T-helper 22 cell (primary cell): ENCODE measurements at places on chromosomes 11 and 22.
A peak's percentile ranks its signal among the peaks of the same experiment; 100 is the strongest.

DNA sequence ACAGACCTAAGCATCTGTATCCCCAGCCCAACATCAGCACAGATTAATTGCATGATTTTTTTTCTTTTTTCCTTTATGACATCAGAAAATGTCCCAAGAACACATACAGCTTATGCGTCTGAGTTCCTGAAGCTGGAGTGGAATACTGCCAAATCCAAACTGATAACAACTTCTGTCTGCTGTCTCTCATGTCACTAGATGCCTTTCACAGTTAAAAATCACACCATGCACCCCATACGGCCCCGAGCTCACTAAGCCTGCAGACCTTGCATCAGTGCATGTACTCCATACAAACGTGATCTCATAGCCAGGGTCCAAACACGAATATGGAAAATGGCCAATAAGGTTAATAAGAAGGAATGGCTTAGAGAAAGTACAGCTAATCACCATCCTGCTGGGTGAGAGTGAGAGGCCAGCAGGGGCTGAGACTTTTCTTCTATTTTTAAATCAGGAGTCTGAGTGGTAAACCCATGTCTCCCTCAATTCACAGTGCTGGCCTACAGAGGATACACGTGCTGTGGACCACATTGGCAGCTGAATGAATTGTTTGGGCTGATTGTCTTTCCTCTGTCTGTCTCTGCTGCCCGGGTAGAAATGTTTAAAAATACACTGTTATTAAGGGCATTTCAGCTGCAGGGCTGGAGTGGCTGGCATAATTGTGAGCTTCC is 350.6 kb upstream of the RAG2 start:
- no peak for DNase-seq

DNA sequence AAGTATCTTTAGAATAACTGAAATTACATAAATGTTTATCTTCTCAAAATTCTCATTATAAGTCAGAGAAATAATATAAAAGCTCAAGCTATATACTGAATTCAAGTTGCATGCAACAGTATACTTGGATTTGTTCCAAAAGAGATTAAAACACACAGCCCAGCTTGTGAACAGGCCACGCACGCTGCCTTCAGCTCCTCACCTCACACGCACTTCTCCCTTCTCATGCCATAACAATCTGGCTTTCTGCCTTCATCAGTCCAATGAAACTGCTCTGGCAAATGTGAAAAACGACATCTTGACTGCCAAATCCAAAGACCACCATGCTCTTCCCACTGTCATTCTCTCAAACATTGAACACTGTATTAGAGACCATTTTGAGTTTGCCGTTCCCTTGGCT is 22.1 kb downstream of the ATP6V1E1 start:
- no peak for DNase-seq

DNA sequence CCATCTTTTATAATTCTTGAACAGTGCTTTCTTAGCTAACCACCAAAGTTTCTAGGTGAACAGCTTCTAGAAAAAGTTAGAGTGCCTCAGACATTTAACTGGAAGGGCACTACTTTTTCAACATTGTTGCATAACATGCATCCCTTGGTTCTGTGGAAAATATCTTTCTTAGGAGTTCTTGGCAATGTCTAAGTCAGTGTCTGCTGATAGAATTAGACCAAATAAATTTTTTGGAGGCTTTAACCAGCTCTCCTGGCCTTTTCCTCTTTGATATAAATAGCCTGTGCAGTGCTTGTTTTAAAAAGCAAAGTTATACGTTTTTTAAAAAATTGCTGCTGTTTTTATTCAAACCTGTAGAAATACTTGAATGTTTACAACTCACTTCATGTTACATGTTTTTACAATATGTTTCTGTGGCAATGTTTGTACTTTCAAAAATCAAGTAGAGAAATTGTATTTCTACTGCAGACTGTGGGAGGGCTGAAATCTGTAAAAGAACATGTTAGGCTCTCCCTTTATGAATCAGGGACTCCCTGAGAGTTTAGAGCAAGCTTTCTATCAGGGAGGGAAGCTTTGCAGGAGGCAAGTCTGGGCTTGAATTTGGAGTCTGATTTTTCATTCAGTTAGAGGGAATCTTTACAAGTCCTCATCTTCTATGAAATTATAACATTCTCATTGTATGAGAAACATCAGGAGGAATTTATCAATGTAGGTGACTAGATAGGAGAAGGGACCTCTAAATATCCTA is 16.3 kb upstream of the PANX1 start:
- DNase-seq, result no peak

DNA sequence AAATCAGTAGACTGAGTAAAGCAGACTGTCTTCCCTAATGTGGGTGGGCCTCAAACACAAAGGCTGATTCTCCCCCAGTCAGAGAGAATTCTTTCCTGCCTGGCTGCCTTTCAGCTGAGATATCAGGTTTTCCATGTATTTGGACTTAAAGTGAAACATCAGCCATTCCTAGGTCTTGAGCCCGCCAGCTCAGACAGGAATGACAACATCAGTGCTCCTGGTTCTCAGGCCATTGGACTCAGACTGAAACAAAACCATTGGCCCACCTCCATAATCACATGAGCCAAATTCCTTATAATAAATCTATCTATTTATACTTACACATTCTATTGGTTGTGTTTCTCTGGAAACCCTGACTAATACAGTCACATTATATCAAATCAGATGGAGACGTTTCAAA is 56.7 kb upstream of the CLPB start:
- no peak for DNase-seq

GRCh38 chr22:19715188-19715930 is 1.1 kb downstream of the SEPTIN5 start:
- no peak for DNase-seq

- peak; percentile 18 for DNase-seq
These were observed 844 bp downstream of the PCF11 start for GRCh38 chr11:83157594-83158356.

GRCh38 chr22:45762545-45763235 is 91.1 kb downstream of the ATXN10 start:
- DNase-seq, result no peak

DNA sequence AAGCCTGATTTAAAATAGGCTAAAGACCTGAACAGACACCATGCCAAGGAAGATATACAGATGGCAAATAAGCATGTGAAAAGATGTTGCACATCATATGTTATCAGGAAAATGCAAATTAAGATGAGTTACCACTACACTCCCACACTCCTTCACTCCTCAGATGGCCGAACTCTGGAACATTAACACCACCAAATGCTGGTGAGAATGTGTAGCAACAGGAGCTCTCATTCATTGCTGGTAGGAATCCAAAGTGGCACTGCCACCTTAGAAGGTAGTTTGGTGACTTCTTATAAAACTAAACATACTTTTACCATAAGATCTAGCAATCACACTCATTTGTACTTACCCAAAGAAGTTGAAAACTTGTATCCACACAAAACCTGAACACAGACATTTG is 2047.3 kb downstream of the LRRC4C start:
- DNase-seq, result no peak

- no peak for DNase-seq
These were observed 10.5 kb downstream of the ASPHD2 start for GRCh38 chr22:26439559-26439958.

DNA sequence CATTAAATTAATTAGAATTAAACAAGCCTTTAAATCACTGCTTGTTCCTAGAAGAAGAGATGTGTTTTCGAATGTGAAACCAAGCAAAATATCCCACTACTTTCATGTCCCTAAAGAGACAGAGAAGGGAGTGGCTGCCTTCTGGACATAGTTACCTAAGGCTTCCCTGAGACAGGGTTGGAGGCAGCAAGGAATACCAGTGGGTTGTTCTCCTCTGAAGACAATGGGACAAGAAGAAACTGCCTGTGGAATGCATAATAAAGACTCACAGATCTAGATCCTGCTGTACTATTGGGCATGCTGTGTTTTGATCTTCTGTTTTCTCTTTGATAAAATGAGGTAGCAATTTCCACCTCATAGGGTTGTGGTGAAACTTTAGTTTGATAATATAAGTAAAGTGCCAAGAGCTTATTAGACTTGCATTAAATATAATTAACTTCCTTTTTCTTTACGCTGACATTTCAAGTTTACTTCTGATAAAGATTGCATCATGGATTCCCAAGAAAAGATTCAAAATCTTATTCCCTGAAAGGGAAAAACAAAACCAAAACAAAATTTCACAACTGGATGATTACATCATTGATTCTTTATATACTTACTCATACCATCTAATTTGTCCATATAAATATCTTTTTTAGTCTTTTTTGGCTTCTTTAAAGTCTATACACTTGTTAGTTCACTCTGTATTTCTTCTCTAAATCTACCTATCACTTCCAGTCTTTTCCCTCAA is 621.3 kb downstream of the ETS1 start:
- no peak for DNase-seq

- DNase-seq, result no peak
These were observed 33.9 kb downstream of the TSPAN4 start for GRCh38 chr11:876545-876944.

GRCh38 chr11:10973416-10973815 is 115.6 kb upstream of the ZBED5 start:
- no peak for DNase-seq
